Forelimb muscle (tissue), 1 donor: ENCODE measurements at places on chromosomes 1 and 21.

DNA sequence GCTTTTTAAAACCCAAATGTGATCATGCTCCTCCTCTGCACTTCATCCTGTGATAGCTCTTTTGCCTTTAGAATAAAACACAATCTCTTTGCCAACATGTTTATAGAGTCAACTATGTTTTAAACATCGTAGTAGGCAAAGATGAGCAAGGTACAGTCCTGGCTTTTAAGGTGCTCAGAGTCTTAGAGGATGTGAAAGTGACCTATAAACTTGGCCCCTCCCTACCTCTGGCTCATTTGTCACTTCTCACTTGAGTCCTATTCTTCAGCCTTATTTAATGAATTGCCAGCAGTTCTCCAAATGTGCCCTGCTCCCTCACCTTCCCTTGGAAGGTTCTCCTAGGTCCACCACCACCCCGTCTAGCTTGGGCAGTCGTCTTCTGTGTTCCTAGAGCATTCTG is 617.0 kb upstream of the NR5A2 start:
- DNase-seq: no peak

- DNase-seq: no peak
Measured at GRCh38 chr1:1907098-1907736, 7.8 kb upstream of the CALML6 start.

GRCh38 chr1:212355230-212355969 is 59.3 kb downstream of the PACC1 start:
- no peak for DNase-seq

- DNase-seq: peak; percentile 34
Measured at GRCh38 chr1:40508375-40509341, at the start of gene EXO5. EXO5 (plus strand) TSS chr1:40508767; CDS start chr1:40514545, 5,778 bp downstream.

DNA sequence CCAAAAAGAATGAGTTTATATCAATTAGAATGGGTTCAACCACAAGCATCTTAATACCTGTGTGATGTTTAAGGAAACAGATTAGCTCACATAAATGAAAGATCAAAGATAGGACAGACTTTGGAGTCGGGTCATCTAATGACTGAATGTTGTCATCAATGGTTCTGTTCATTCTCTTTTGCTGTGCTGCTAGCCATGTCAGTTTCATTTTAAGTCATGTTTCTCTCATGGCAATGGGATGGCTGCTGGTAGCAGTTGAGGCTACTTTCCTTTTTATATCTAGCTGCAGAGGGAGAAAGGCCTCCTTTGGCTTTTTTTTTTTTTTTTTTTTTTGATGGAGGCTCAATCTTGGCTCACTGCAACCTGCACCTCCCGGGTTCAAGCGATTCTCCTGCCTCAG is 86.9 kb upstream of the SPAG17 start:
- no peak for DNase-seq

- DNase-seq: no peak
Measured at GRCh38 chr21:34715518-34715917, 46.7 kb downstream of the CLIC6 start.

- DNase-seq: no peak
Measured at GRCh38 chr1:7043719-7044535, 258.7 kb downstream of the CAMTA1 start.

GRCh38 chr1:15388201-15388880 is 21.3 kb upstream of the EFHD2 start:
- no peak for DNase-seq

GRCh38 chr1:10225573-10225972 is 15.2 kb downstream of the KIF1B start:
- DNase-seq: no peak

DNA sequence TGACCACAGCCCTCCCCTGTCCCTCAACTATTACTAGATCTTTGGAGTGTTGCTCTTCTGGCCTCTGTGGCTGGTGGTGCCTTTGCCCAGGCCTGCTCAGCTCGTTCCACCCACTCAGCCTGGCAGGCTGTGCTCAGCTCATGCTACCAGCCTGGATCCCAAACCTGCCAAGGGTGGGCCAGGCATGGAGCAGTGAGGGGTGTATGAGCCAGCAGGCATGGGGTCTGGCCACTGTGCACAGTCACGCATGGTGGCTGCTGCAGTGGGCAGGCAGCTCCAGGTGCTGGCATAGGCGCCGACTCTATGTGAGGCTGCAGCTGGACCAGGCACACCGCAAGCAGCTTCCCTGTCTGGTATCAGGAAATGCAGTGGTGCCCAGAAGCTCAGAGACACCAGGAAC is 449.9 kb downstream of the MATN1 start:
- no peak for DNase-seq

GRCh38 chr1:156894001-156894400 is 483 bp downstream of the PEAR1 start:
- DNase-seq: no peak

GRCh38 chr1:216113181-216113580 is 310.1 kb downstream of the USH2A start:
- no peak for DNase-seq

GRCh38 chr1:98143403-98143802 is 222.6 kb upstream of the DPYD start:
- DNase-seq: no peak

DNA sequence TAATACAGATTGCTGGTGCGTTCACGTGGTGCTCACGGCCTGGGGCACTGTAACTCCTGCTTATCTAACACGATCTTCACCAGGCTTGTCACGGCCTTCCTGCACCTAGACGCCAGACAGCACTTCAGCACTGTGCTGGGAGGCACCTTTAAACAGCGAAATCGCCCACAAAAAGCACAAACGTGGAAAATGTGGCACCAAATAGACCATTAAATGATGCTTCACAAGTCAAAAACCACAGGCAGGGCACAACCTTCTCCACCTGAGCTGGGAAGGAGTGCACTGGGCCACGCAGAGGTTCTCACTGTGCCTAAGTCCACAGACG is 20.0 kb downstream of the IBA57 start:
- no peak for DNase-seq

GRCh38 chr1:110106013-110106941 is 6.0 kb upstream of the UBL4B start:
- peak; percentile 36 for DNase-seq

- no peak for DNase-seq
Measured at GRCh38 chr1:191582169-191582568, 576.1 kb upstream of the RGS18 start.
